ENCODE measurements at places on chromosomes 16 and 17. TPM values are rescaled to one million over a fixed set of nuclear protein-coding genes. Genes with fewer than 3 reads are reported as not detected.
A peak's percentile ranks its signal among the peaks of the same experiment; 100 is the strongest.

Gene CWC25
- 25.7 TPM for total RNA-seq

Gene ZNF771
- 7.8 TPM for total RNA-seq

Gene TMEM220
- total RNA-seq = 13.3 TPM

Gene CDH1
- total RNA-seq = 149 TPM

GRCh38 chr17:56047331-56047730 is 105.9 kb upstream of the ANKFN1 start:
- no peaks in the 10 kb centered on the region for H3K36me3 ChIP-seq
- no peak overlapping the region for H3K27ac ChIP-seq
- no peak overlapping the region for H3K4me3 ChIP-seq
- peak; percentile 86 for DNase-seq
- H3K27me3 ChIP-seq = no peaks in the 10 kb centered on the region
- H3K4me1 ChIP-seq = no peaks in the 10 kb centered on the region

DNA sequence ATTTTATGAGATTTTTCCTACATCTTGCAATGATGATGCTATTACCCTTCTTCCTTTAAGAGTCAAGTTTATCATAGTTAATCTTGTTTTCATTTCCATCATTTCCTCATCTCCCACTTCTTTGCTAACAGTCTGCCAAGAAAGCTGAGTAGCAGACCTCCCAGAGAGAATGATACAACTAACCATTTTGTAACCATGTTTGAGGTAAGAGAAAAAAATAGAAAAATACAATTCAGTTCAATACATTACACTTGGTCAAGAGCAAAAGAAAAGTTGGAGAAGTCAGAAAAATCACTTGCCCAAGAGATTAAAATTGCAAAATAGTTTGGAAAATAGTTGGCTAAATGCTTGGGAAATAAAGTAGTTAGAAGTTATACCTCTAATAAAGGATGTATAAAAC is 154.4 kb downstream of the ABCA8 start:
- DNase-seq = no peak
- no peak overlapping the region for H3K4me3 ChIP-seq
- no peaks in the 10 kb centered on the region for H3K4me1 ChIP-seq
- no peaks in the 10 kb centered on the region for H3K27me3 ChIP-seq
- no peak overlapping the region for H3K27ac ChIP-seq
- H3K36me3 ChIP-seq = no peaks in the 10 kb centered on the region

GRCh38 chr17:63249256-63250004 is 196.7 kb downstream of the CYB561 start:
- no peak overlapping the region for H3K4me3 ChIP-seq
- no peak overlapping the region for H3K27ac ChIP-seq
- no peaks in the 10 kb centered on the region for H3K27me3 ChIP-seq

DNA sequence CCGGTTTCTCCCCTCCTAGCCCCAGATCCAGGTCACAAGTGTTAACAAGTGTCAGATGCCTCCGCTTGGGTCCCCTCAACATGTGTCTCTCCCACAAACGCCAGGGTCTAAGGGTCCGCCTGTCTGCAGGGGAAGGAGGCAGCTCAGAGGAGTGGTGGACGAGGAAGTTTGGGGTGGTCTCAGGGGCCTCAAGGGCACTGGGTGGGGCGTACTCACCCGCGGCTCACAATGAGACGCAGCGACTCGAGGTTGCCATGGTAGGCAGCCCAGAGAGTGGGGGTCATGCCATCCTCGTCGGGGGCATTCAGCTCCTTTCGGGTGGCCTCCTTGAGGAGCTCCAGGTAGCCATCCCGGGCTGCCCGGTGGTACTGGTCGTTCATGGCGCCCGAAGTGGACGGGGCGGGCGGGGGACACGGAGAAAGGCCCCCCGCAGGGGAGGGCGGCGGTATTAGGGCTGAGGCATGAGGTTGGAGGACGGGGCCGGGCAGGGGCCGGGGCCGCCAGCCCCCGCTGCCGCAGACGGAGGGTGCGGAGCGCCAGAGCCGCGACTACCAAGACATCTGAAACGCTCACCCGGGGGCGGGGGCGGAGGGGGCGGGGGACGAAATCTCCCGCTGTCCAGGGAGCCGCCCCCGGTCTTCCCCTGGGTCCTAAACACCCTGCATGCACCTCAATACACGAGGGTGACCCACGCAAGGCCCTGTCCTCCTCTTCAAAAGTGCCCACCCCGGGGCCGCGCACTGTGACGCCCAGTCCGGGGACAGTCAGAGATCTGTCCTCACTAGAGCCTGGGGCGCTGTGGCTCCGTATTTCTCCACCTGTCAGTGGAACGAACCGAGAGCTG is at the start of gene USH1G:
Gene USH1G (minus strand): TSS at position 562 of the 844 bp plus-strand sequence. CDS start 182 bp downstream, at position 380.
- peaks cover 6% of the 10 kb centered on the region for H3K4me1 ChIP-seq
- H3K27me3 ChIP-seq = peaks cover 25% of the 10 kb centered on the region
- no peak within 1 kb of the TSS for H3K27ac ChIP-seq
- H3K4me3 ChIP-seq = no peak within 1 kb of the TSS

DNA sequence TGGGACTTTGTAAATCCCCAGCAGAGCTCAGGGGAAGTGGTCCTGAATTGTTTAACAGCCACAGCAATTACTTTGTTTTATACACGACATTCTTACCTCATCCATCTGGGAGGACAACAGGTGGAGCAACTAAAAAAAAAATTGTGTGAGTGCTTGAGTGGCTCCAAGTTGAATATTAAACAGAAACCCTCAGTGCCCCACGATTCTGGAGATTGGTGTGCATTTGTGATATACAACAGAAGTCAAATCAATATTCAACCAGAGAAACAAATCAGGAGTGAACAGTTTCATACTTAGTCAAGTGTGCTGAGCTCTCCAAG is 204.8 kb downstream of the HAPSTR1 start:
- peak overlapping the region; percentile 9 for H3K4me3 ChIP-seq
- H3K36me3 ChIP-seq = no peaks in the 10 kb centered on the region
- no peaks in the 10 kb centered on the region for H3K27me3 ChIP-seq
